GM23248 (cell line): ENCODE measurements at places on chromosomes 4 and X. TPM values are rescaled to one million over a fixed set of nuclear protein-coding genes. Genes with fewer than 3 reads are reported as not detected.

- H3K27me3 ChIP-seq = no peaks in the 10 kb centered on the region
- H3K4me1 ChIP-seq = peaks cover 7% of the 10 kb centered on the region; the same call in 1 of the 2 replicates
- H3K36me3 ChIP-seq = no peaks in the 10 kb centered on the region
Observed at GRCh38 chrX:43961699-43962098, 11.5 kb downstream of the NDP start.

DNA sequence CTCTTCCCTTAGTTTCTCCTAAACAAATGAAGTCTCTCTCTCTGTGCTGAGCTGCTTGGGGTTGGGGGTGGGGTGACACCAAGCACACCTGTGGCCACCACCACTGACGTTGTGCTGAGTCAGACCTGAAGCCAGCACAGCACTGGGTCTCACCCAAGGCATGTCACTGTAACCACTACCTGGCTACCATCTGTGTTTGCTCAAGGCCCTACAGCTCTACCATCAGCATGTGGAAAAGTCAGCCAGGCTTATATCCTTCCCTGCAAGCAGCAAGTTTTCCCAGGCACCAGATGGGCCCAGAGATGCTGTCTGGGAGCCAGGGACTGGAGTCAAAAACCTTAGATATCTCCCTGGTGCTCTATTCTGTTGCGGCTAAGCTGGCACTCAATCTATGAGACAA, 6.9 kb downstream of the CXCL10 start:
- H3K4me1 ChIP-seq = peaks cover 18% of the 10 kb centered on the region
- no peaks in the 10 kb centered on the region for H3K27me3 ChIP-seq
- H3K27ac ChIP-seq = no peak overlapping the region
- no peaks in the 10 kb centered on the region for H3K36me3 ChIP-seq
- H3K4me3 ChIP-seq = no peak overlapping the region

GRCh38 chr4:84547211-84547610, 35.7 kb upstream of the CDS1 start:
- DNase-seq = no peak
- no peaks in the 10 kb centered on the region for H3K27me3 ChIP-seq
- H3K4me1 ChIP-seq = no peaks in the 10 kb centered on the region
- no peak overlapping the region for H3K27ac ChIP-seq
- no peaks in the 10 kb centered on the region for H3K36me3 ChIP-seq

GRCh38 chrX:114500622-114501021, 83.3 kb upstream of the HTR2C start:
- no peak for DNase-seq
- no peaks in the 10 kb centered on the region for H3K27me3 ChIP-seq
- H3K36me3 ChIP-seq = no peaks in the 10 kb centered on the region
- H3K4me3 ChIP-seq = no peak overlapping the region

GRCh38 chr4:117898496-117898895, 135.8 kb upstream of the NDST3 start:
- no peak for DNase-seq
- H3K27ac ChIP-seq = no peak overlapping the region
- H3K4me1 ChIP-seq = no peaks in the 10 kb centered on the region
- H3K36me3 ChIP-seq = no peaks in the 10 kb centered on the region
- no peaks in the 10 kb centered on the region for H3K27me3 ChIP-seq

The GRIA3 gene
- 36.0 TPM in 2 replicates for total RNA-seq

The ADH6 gene
- total RNA-seq = not detected in 2 replicates

The PPARGC1A gene
- total RNA-seq = not detected in 2 replicates
